Kidney (tissue), 22 donors: ENCODE measurements at places on chromosomes 7 and 10. TPM values are rescaled to one million over a fixed set of nuclear protein-coding genes. Genes with fewer than 3 reads are reported as not detected.

Gene MAGI2
- 4.4 TPM for polyA plus RNA-seq

Gene UCMA
- polyA plus RNA-seq, result not detected

Gene CDH23
- polyA plus RNA-seq, result 1.1 TPM

Gene LAMB4
- polyA plus RNA-seq, result 5.4 TPM

Gene LRRN3
- polyA plus RNA-seq, result 0.54 TPM

Gene SLC29A4
- polyA plus RNA-seq, result 6.8 TPM

Gene KIAA1549
- polyA plus RNA-seq, result 1.8 TPM

Gene TMEM139
- 108 TPM for polyA plus RNA-seq

Gene MSMB
- polyA plus RNA-seq, result not detected

Gene HILPDA
- 7.2 TPM for polyA plus RNA-seq

Gene PDE6C
- not detected for polyA plus RNA-seq

DNA sequence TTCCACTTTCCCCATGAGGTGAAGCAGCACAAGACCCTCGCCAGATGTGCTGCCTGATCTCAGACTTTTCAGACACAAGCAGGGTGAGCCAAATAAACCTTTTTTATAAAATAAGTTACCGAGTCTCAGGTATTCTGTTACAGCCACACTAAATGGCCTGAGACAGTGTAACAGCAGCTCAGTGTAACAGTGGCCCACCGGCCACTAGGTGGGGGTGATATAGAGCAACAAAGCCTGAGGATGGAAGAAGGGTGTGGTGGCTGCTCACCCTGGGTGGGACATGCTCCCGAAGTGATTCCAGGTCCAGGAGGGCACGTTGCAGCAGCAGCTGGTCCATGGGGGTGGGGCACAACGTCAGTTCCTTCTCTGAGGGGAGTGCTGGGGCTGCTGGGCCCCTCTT, 44.6 kb downstream of the BMS1 start:
- no peak overlapping the region for H3K27ac ChIP-seq
- no peak overlapping the region for H3K4me3 ChIP-seq
- H3K27me3 ChIP-seq, result no peaks in the 10 kb centered on the region

- no peaks in the 10 kb centered on the region for H3K36me3 ChIP-seq
- no peak overlapping the region for H3K27ac ChIP-seq
- no peaks in the 10 kb centered on the region for H3K27me3 ChIP-seq
- peak; percentile 33 for DNase-seq
These were observed 152.4 kb downstream of the KIF20B start for GRCh38 chr10:89853781-89854191.

- no peaks in the 10 kb centered on the region for H3K4me1 ChIP-seq
- H3K36me3 ChIP-seq, result no peaks in the 10 kb centered on the region
- H3K4me3 ChIP-seq, result no peak overlapping the region
- no peak for DNase-seq
- H3K27me3 ChIP-seq, result no peaks in the 10 kb centered on the region
These were observed 31.9 kb downstream of the LIPJ start for GRCh38 chr10:88618496-88618895.

GRCh38 chr10:120360571-120360970, 96.5 kb upstream of the PLPP4 start:
- no peaks in the 10 kb centered on the region for H3K36me3 ChIP-seq
- H3K27me3 ChIP-seq, result no peaks in the 10 kb centered on the region
- no peaks in the 10 kb centered on the region for H3K4me1 ChIP-seq
- no peak overlapping the region for H3K4me3 ChIP-seq
- H3K27ac ChIP-seq, result no peak overlapping the region
- DNase-seq, result no peak

DNA sequence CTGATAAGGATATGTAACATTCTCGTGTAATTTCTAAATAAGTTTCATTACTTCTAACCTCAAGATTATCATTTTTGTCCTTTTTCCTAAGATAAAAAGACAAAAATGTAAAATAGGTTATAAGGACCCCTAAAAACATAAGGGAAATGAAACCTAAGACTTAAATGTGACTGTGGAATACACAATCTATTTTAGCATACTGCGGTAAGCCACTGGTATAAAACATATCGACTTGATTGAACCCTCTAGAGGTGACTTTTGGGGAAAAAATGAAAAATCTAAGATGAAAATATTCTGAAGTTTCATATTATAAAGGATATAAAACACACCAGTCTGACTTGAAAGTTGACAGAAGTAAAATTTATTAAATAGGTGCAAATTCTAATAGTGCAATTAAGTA, 1.9 kb downstream of the NAMPT start:
- H3K27ac ChIP-seq, result no peak overlapping the region
- H3K4me1 ChIP-seq, result peaks cover 4% of the 10 kb centered on the region

DNA sequence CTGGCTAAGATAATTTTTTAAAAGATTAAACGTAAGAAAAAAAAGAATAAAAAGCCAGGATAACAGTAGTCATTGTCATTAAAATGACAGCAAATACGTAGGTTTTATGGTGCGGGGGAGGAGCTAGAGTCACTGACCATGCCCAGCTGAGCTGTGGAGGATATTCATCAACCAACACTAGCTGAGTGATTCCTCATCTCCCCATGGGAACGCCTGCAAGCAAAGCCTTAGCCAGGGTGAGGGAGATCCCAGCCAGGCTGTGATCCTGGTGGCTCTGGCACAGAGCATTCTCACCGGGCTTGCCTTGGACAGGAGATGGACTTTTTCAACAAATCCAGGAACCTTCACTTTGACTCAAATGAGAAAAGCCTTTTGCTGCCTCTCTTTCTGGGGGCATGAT, 94.2 kb downstream of the HIP1 start:
- H3K27ac ChIP-seq, result no peak overlapping the region
- H3K36me3 ChIP-seq, result no peaks in the 10 kb centered on the region
- no peaks in the 10 kb centered on the region for H3K4me1 ChIP-seq

GRCh38 chr10:52897162-52897561, 124.6 kb upstream of the MBL2 start:
- DNase-seq, result no peak
- no peaks in the 10 kb centered on the region for H3K36me3 ChIP-seq
- no peak overlapping the region for H3K27ac ChIP-seq
- no peaks in the 10 kb centered on the region for H3K4me1 ChIP-seq

DNA sequence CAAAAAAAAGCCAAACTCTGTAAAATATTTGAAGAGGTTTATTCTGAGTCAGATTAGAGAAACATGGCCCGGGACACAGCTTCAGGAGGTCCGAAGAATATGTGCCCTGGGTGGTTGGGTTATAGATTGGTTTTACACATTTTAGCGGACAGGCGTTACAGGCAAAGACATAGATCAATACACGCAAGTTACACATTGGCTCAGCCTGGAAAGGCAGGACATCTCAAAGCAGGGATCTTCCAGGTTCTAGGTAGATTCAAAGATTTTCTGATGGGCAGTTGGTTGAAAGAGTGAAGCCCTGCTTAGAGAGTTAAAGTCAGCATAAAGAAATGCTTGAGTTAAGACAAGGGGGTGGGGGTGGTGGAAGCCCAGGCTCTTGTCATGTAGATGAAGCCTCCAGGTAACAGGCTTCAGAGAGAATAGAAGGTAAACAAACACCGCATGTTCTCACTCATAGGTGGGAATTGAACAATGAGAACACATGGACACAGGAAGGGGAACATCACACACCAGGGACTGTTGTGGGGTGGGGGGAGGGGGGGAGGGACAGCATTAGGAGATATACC, 464.3 kb upstream of the ADARB2 start:
- no peaks in the 10 kb centered on the region for H3K4me1 ChIP-seq
- no peak overlapping the region for H3K27ac ChIP-seq
- H3K27me3 ChIP-seq, result no peaks in the 10 kb centered on the region
- H3K36me3 ChIP-seq, result no peaks in the 10 kb centered on the region
- no peak overlapping the region for H3K4me3 ChIP-seq

DNA sequence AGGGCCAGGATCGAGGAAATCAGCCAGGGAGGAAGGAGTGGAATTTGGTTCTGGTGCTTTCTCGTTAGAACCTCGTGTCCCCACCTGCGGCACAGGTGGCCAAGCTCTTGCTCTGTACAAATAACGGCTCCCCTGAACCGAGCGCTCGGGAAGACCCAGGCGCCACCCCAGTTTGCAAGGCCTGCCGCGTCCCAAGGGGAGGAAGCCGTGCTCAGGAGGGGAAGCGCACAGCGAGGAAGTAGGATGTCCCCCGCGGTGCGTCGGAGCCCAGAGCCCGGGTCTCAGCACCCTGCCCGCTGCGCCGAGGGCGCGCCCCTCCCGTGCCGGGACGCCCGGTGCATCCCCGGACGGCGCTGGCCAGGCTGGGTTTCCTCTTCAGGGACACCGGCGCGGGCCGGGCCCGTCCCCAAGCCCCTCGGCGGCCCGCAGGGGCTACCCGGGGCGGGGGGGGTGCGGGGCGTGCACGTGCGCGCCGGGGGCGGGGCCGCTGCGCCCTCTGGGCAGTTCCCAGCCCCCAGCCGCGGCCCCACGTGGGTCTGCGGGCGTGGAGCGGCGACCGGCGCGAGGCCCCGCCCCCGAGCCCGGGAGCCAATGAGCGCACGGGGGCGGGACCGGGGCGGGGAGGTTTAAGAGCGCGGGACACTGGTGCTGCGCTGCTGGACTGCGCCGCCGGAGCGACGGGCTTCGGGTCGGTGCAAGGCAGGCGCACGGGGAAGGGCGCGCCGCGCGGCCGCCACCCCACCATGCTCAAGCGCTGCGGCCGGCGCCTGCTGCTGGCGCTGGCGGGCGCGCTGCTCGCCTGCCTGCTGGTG, at the start of gene LFNG:
LFNG (plus strand) TSS at position 656 of the 812 bp plus-strand sequence; CDS start at position 744, 88 bp downstream.
- H3K27ac ChIP-seq, result peak within 1 kb of the TSS; percentile 32
- H3K27me3 ChIP-seq, result no peaks in the 10 kb centered on the region
- no peaks in the 10 kb centered on the region for H3K4me1 ChIP-seq
- H3K36me3 ChIP-seq, result no peaks in the 10 kb centered on the region
- peak within 1 kb of the TSS; percentile 45 for H3K4me3 ChIP-seq

GRCh38 chr10:36538953-36539586, 586.3 kb upstream of the ANKRD30A start:
- no peaks in the 10 kb centered on the region for H3K4me1 ChIP-seq
- no peak overlapping the region for H3K27ac ChIP-seq
- H3K27me3 ChIP-seq, result no peaks in the 10 kb centered on the region
- peak; percentile 11 for DNase-seq
- H3K4me3 ChIP-seq, result no peak overlapping the region

DNA sequence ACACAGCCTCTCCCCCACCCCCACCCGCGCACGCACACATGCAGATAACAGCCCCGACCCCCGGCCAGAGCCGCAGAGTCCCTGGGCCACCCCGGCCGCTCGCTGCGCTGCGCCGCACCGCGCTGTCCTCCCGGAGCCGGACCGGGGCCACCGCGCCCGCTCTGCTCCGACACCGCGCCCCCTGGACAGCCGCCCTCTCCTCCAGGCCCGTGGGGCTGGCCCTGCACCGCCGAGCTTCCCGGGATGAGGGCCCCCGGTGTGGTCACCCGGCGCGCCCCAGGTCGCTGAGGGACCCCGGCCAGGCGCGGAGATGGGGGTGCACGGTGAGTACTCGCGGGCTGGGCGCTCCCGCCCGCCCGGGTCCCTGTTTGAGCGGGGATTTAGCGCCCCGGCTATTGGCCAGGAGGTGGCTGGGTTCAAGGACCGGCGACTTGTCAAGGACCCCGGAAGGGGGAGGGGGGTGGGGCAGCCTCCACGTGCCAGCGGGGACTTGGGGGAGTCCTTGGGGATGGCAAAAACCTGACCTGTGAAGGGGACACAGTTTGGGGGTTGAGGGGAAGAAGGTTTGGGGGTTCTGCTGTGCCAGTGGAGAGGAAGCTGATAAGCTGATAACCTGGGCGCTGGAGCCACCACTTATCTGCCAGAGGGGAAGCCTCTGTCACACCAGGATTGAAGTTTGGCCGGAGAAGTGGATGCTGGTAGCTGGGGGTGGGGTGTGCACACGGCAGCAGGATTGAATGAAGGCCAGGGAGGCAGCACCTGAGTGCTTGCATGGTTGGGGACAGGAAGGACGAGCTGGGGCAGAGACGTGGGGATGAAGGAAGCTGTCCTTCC, 620 bp downstream of the EPO start:
- H3K36me3 ChIP-seq, result no peaks in the 10 kb centered on the region
- no peak overlapping the region for H3K27ac ChIP-seq
- DNase-seq, result no peak
- H3K27me3 ChIP-seq, result peaks cover 15% of the 10 kb centered on the region

- H3K36me3 ChIP-seq, result no peaks in the 10 kb centered on the region
- H3K27ac ChIP-seq, result peak overlapping the region; percentile 43
- peak; percentile 76 for DNase-seq
- H3K27me3 ChIP-seq, result no peaks in the 10 kb centered on the region
- no peak overlapping the region for H3K4me3 ChIP-seq
- no peaks in the 10 kb centered on the region for H3K4me1 ChIP-seq
These were observed 101.2 kb downstream of the RGS10 start for GRCh38 chr10:119441151-119441821.

DNA sequence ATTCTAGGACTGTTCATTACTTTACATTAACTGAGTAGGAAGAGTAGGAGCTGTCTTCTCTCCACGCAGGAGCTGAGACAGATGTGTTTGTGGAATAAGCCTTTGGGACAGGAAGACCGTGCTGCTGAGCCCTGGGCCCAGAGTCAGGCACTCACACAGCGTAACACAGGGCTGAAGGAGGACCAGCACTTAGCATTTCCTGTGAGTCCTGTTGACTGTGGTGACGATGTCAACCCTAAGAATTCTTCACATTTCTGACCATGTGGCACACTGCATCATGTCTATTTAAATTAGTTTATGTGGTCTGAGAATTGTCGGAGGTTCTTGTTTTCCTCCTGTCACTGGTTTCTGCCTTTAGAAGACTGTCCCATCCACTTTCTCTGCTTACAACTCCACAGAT, 117.2 kb downstream of the PIP4K2A start:
- H3K4me1 ChIP-seq, result peaks cover 23% of the 10 kb centered on the region
- H3K4me3 ChIP-seq, result no peak overlapping the region
- peak overlapping the region; percentile 19 for H3K27ac ChIP-seq
- H3K36me3 ChIP-seq, result no peaks in the 10 kb centered on the region

DNA sequence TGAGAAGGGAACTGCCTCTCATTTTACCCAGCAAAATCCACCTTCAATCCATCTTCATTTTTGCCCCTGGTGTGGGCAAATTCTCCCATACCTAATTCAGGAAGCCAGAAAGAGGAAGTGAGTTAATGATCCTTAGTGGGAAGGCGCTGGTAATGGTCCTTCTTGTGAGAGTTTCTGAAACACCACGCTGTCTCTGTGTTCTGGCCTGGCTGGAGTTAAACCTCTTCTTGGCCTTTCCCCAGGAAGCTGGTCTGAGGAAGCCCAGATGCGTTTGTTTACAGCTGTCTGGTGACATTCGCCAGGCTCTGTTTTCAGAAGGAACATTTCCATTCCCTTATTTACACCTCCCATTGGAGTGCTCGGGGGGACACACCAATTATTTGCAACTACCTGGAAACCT, 24.3 kb downstream of the HTRA1 start:
- no peaks in the 10 kb centered on the region for H3K36me3 ChIP-seq
- H3K27me3 ChIP-seq, result no peaks in the 10 kb centered on the region
- H3K27ac ChIP-seq, result no peak overlapping the region
- H3K4me3 ChIP-seq, result no peak overlapping the region
- no peaks in the 10 kb centered on the region for H3K4me1 ChIP-seq
